ENCODE measurements at places on chromosomes 2 and 18. TPM values are rescaled to one million over a fixed set of nuclear protein-coding genes. Genes with fewer than 3 reads are reported as not detected.

ZNF516 gene
- total RNA-seq, result 89.5 TPM

AQP12A gene
- not detected for total RNA-seq

RMND5A gene
- 49.3 TPM for total RNA-seq

- no peak overlapping the region for H3K4me3 ChIP-seq
- H3K4me1 ChIP-seq, result no peaks in the 10 kb centered on the region
Measured at GRCh38 chr2:9498210-9498609, 23.9 kb downstream of the IAH1 start.

GRCh38 chr2:239232195-239232578 lies 168.6 kb downstream of the HDAC4 start:
- H3K27ac ChIP-seq, result no peak overlapping the region
- no peaks in the 10 kb centered on the region for H3K36me3 ChIP-seq
- no peak overlapping the region for H3K4me3 ChIP-seq
- DNase-seq, result no peak

DNA sequence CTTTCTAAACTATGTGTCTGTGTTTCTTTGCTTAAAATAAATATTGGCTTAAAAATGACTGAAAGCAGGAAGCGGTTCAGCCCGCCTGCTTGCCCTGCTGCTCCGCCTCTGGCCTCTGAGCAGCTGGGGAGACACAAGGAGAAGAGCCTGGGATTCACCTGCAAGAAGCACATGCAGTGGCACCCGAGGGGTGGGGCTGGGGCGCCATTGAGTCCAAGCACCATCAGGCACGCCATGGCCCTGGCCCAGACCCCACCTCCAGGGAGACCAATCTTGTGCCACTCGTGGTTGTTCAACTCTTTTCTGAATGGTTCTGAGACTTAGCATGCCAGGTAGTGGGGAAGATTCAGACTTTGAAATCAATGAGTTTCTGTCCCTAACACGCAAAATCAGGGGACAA lies 495.5 kb upstream of the MYT1L start:
- no peaks in the 10 kb centered on the region for H3K27me3 ChIP-seq
- DNase-seq, result peak; percentile 33
- no peaks in the 10 kb centered on the region for H3K36me3 ChIP-seq
- no peak overlapping the region for H3K27ac ChIP-seq

- no peak for DNase-seq
- peaks cover 11% of the 10 kb centered on the region for H3K27me3 ChIP-seq
- no peak overlapping the region for H3K4me3 ChIP-seq
- H3K4me1 ChIP-seq, result peaks cover 5% of the 10 kb centered on the region
- no peak overlapping the region for H3K27ac ChIP-seq
- no peaks in the 10 kb centered on the region for H3K36me3 ChIP-seq
Measured at GRCh38 chr2:74921236-74921736, 37.2 kb upstream of the POLE4 start.

- DNase-seq, result no peak
- no peaks in the 10 kb centered on the region for H3K36me3 ChIP-seq
- no peaks in the 10 kb centered on the region for H3K4me1 ChIP-seq
- no peaks in the 10 kb centered on the region for H3K27me3 ChIP-seq
Measured at GRCh38 chr2:204005940-204006721, 69.6 kb downstream of the ICOS start.

DNA sequence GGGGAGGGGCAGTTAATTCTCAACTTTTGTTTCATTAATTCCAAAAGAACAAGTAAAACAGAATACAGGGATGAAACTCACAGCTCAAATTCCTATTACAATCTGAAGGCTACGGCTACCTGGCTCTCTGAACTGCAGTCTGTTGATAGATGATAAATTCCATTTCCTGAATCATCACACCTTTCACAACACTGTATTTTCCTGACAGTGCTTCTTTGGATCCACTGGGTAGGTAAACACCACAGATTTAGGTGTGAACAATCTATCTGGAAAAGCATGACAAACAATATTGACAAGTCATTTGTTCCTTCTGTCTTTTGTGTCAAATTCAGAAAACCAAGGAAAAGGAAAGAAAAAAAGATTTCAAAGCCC lies 843.2 kb downstream of the LRRTM4 start:
- H3K4me1 ChIP-seq, result no peaks in the 10 kb centered on the region
- no peaks in the 10 kb centered on the region for H3K36me3 ChIP-seq
- no peak overlapping the region for H3K27ac ChIP-seq
- no peak for DNase-seq

DNA sequence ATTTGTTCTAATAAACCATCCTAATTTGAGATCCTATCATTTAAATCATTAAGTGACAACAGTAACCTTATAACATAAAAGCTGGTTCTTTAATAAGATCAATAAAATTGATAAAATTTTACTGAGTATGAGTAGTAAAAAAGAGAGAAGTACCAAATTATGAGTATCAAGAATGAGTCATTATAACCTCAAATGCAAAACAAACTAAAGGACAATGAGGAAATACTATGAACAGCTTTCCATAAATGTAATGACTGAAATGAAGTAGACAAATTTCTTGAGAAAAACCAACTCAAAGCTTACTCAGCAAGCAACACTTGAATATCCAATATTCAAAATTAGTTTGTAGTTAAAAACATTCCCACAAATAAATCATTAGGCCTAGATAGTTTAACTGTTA lies 433.0 kb downstream of the ZEB2 start:
- H3K27ac ChIP-seq, result no peak overlapping the region
- no peak for DNase-seq
- no peaks in the 10 kb centered on the region for H3K27me3 ChIP-seq
- H3K36me3 ChIP-seq, result no peaks in the 10 kb centered on the region
- H3K4me3 ChIP-seq, result no peak overlapping the region
